Nucleus accumbens (tissue), 56 donors: ENCODE measurements at places on chromosomes 5 and 9.

DNA sequence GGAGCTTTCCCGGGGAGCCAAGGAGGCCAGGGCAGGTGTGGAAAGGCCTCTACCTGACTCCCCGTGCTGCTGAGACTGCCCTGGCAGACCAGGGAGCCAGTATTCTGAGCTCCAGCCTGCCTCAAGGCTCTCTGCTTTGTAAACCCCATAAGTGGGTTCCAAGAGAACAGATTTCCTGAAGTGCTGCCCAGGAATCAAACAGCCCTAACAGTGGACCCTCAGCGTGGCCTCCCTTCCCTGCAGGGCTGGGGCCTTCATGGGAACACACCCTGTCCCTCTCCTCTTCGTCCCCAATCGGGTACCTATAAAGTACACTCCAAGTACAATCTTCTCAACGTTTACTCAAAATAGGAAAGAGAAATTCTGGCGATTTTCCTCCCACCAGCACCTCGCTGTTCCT lies 252.5 kb downstream of the FSTL4 start:
- DNase-seq, result no peak

DNA sequence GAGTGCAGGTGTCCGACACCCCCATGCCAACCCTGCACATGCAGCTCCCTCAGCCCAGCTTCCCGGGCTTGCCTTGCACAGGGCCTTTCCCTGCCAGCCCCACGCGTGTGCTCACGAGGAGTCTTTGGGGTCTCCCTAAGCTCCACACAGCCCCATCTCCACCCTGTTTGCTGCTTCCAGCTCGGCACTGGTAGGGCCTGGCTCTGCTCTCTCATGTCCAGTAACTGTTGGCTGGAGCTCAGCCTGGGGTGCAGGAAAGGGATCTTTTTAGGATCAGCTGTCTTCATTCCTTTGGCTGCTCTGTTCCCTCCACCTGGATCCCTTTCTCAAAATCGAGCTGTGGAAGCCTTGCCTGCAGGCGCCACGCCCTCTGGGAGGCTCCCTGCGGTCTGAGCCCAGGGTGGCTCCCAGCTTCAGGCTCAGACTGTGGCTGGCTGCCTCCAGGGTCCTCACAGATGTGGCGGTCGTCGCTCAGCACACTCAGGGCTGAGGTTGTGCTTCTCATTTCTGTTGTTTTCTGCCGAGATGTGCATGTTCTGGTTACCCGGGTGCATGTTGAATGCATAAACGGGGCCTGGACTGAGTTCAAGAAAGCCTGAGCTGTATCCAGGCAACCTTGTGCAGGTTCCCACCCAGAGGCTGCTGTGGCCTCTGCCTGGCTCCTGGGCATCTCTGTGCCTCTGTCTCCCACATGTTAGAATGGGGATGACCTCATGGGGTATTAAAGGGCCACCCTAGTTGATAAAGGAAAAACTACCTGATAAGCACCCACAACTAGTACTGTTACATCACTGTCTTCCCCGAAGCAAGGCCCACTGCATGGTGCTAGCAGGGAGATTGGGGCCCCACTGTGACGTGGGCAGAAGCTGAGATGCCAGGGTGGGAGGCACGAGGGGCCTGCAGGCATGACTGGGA lies 4.3 kb downstream of the CACNA1B start:
- no peak for DNase-seq

- no peak for DNase-seq
Measured at GRCh38 chr9:84293001-84293798, 47.4 kb downstream of the SLC28A3 start.

GRCh38 chr9:35829764-35830096 lies 702 bp downstream of the TMEM8B start:
- DNase-seq, result no peak

- DNase-seq, result no peak
Measured at GRCh38 chr5:94375801-94376200, 242.6 kb downstream of the KIAA0825 start.

GRCh38 chr9:70816316-70816715 lies 305.1 kb downstream of the TRPM3 start:
- DNase-seq, result no peak

GRCh38 chr5:139058121-139058520 lies 140.0 kb downstream of the SIL1 start:
- no peak for DNase-seq

DNA sequence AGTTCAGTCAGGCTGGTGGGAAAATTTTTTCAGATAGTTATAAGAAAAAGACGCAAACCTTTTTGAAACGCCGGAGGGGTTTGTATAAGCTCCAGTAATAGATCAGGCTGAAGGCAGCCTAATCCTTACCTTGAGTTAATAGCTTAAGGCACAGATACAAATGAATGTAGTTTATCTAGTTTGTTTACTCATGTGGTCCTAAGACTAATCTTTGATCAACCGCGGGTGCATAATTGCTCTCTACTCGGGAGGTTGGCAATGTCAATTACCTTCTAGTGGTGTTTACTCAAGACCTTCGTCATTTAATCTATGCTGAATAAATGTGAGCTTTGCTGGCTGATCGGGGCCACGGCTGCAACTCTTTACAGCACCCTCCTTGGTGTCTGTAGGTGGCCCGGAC lies 665 bp upstream of the INSL4 start:
- DNase-seq, result no peak

- DNase-seq, result no peak
Measured at GRCh38 chr5:6736524-6737042, 23.4 kb downstream of the TENT4A start.

DNA sequence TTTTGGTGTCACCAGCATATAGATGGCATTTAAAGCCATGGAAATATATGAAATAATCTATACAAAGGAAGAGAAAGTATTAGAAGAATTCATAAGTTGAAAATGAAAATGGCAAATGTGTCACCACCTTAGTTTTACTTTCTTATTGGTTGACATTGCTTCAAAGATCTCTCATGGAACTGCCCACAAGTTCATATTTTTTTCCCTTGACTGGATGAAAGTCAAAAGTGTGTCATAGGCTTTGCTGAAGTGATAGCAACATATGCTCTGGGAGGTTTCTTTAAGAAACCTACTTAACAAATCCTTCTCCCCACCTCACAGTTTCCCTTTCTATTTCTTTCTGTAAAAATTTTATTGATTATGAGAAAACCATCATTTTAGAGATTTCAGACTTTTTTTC lies 127.2 kb downstream of the VPS13A start:
- DNase-seq, result no peak

- no peak for DNase-seq
Measured at GRCh38 chr5:8138884-8139283, 269.9 kb downstream of the MTRR start.

DNA sequence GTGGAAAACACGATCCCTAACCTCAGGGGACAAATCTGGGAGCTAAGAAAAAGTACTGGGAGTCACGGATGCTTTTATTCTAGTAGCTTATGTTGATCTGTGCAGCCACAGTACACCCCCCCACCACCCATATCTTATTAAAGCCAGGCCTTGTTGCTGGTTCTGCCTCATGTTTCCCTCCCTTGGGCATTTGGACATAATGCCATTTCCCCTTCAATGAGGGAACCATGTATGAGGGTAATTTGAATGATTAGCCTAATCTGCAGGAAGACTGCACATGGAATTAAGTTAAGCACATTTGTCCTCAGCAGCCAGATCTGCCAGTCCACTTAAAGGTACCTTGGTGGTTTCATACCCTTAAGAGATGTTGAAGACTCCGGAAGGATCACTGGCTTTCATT lies 102.0 kb downstream of the ARHGAP26 start:
- DNase-seq, result no peak

DNA sequence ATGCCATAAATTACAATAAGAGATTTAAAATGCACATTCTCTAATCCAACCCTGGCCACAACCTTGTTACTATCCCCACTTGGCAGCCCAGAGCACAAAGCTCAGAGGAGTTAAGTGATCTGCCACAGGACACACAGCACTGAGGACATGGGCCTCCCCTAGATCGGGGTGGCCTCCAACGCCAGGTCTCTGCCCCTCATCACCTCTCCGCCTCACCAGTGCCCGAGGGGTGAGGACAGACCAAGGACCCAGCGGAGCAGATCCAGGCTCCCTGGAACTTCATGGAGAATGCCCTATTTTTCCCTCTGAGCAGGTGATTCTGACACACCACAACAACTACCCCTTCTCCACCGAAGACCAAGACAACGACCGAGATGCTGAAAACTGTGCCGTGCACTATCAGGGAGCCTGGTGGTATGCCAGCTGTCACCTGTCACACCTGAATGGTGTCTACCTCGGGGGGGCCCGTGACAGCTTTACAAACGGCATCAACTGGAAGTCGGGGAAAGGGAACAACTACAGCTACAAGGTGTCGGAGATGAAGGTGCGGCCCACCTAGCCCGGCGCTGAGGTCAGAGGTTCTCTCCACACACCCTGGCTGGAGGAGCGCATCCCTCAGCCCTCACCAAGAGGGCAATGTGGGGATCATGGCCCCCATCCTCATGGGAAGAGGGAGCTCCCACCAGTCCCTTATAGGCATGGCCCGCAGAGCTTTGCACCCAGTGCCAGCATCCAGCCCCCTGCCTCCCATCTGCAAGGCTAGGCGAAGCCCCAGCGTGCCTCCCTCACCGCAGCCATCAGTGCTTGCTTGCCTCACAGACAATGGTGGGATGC lies 12.5 kb upstream of the FCN2 start:
- no peak for DNase-seq

DNA sequence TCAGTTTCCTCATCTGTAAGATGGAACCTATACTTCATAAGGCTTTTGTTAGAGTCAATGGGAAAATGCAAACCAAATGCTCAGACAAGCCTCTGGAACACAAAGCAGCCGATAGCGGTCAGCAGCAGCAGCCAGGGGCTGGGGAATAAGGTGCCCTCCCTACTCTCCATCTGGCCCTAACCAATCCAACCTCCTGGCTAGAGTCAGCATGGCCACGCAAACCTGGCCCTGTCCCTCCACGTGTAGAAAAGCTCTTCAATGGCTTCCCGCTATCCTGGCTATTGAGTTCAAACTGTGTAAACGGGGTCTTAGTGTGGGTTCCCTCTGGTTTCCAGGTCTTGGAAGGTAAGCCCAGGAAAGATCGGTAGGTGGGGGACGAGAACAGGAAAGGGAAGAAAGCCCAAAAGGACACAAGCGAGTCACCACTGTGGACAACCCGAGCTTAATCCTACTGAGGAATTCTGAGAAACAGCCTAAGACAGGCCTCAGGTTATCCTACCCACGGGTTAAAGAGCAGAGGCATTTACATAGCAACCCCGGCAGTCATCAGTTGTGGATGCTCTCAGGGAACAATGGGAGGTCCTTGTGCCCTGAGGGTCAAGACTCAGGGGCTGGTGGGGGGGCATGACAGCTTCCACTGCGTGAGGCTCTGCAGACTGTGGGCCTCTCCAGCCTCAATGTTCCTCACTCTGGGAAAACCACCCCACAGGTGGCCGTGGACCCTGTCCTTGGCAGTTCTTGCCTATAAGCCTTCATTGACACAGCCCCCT lies 30.9 kb downstream of the FABP6 start:
- DNase-seq, result no peak

DNA sequence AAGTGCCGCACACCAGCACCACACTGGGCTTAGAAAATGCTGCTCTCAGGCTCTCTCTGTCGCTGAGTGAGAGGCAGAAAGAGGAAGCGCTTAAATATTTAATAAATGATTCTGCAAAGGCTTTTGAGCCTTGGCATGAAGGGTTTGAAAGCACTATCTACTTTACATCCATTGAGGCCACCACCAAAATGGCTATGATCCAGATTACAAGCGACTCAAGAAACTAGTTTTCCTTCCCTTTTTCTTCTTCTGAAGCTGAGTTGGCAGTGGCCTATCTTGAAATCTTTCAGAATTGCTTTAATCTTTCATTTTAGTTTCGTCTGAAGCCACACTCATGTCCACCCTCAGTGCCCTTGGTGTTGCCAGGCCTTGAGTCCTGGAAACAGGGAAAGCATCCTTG lies 59.5 kb downstream of the EBF1 start:
- no peak for DNase-seq

GRCh38 chr9:17555362-17556054 lies 23.4 kb upstream of the SH3GL2 start:
- DNase-seq, result no peak

GRCh38 chr5:124901081-124901480 lies 154.6 kb upstream of the ZNF608 start:
- no peak for DNase-seq

- DNase-seq, result no peak
Measured at GRCh38 chr9:130938652-130939404, at the start of gene FIBCD1. TSS of gene FIBCD1 (minus strand) at chr9:130939247. CDS start at chr9:130938607, 640 bp downstream.

GRCh38 chr5:149221731-149222342 lies 49.8 kb upstream of the AFAP1L1 start:
- DNase-seq, result no peak

GRCh38 chr9:105503881-105504280 lies 54.0 kb upstream of the FKTN start:
- no peak for DNase-seq

- no peak for DNase-seq
Measured at GRCh38 chr5:94445726-94446125, 172.7 kb downstream of the KIAA0825 start.

- DNase-seq, result no peak
Measured at GRCh38 chr9:121299467-121300282, 31.7 kb downstream of the GSN start.

- no peak for DNase-seq
Measured at GRCh38 chr5:171595801-171596231, 176.4 kb downstream of the FGF18 start.

- no peak for DNase-seq
Measured at GRCh38 chr9:37593883-37594448, 1.6 kb upstream of the TOMM5 start.

- no peak for DNase-seq
Measured at GRCh38 chr9:14031810-14032209, 282.1 kb downstream of the NFIB start.

GRCh38 chr5:166342402-166342801 lies 1949.0 kb upstream of the WWC1 start:
- no peak for DNase-seq

GRCh38 chr5:90408571-90409317 lies 812 bp downstream of the CETN3 start:
- no peak for DNase-seq

GRCh38 chr9:91903126-91903911 lies 46.7 kb downstream of the ROR2 start:
- no peak for DNase-seq

- DNase-seq, result no peak
Measured at GRCh38 chr9:89802781-89803355, 198.1 kb downstream of the GADD45G start.

GRCh38 chr5:93587597-93588351 lies 4.8 kb downstream of the NR2F1 start:
- DNase-seq, result no peak

DNA sequence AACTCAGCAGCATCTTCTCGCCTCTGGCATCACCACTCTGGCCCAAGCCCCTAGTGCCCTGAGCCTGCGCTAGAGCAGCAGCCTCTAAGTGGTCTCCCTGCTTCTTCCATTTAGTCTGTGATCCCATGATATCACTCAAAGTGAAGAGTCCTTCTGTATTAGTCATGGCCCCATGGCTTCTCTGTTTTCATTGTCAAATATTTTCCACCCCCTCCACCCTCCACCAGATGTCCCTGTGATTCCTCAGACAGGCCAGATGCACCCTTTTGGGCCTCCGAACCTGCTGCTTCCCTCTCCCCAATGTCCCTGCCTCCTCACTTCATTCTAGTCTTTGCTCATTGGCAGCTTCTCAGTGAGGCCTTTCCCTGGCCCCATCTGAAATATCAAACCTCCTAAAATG lies 299.2 kb downstream of the SPOCK1 start:
- DNase-seq, result no peak

- DNase-seq, result no peak
Measured at GRCh38 chr5:64149268-64149667, 16.4 kb upstream of the RNF180 start.
